ENCODE measurements at places on chromosomes 6 and 20.
A peak's percentile ranks its signal among the peaks of the same experiment; 100 is the strongest.

- DNase-seq: no peak
Measured at GRCh38 chr20:58829531-58829941, 21.2 kb downstream of the GNAS-AS1 start.

- DNase-seq: no peak
Measured at GRCh38 chr20:45323731-45324130, 15.6 kb upstream of the MATN4 start.

DNA sequence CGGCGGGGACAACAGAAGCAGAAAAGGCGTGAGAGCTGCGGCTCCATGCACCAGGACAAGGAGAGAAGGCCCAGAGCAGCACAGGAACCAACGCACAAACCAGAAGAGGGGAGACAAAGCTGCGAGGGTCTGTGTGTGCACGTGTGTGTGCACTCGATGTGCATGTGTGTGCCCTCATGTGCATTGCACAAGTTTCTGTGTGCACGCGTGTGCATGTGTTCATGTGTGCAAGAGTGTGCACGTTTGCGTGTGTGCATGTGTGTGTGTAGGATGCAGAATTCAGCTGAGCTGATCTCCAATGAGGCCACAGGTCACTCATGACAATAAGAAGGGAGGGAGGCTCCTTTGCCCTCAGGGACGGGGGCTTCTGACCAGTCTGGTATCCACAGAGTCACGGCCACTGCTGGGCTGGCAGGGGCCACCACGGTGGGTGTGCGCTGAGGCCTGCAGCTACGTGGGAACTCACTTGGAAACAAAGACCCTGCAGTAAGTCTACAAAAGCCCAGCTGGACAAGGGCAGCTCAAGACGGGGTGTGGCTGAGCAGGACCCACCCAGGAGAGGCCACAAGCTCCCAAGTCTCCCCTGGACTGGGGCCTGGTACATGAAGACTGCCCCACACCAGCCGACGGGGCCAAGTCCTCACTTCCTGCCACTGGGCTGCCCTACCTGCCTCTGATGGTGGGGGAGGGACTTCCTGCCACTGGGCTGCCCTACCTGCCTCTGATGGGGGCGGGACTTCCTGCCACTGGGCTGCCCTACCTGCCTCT lies 48.1 kb upstream of the CHRNA4 start:
- no peak for DNase-seq

GRCh38 chr20:46651091-46651962 lies at the start of gene SLC13A3:
Gene SLC13A3, minus strand, starts transcription at chr20:46651459. Its CDS starts 38 bp downstream, at chr20:46651421.
- DNase-seq: no peak

GRCh38 chr6:35089216-35089934 lies 51.8 kb downstream of the TCP11 start:
- no peak for DNase-seq

GRCh38 chr6:52305411-52305810 lies 20.9 kb upstream of the MCM3 start:
- DNase-seq: no peak

DNA sequence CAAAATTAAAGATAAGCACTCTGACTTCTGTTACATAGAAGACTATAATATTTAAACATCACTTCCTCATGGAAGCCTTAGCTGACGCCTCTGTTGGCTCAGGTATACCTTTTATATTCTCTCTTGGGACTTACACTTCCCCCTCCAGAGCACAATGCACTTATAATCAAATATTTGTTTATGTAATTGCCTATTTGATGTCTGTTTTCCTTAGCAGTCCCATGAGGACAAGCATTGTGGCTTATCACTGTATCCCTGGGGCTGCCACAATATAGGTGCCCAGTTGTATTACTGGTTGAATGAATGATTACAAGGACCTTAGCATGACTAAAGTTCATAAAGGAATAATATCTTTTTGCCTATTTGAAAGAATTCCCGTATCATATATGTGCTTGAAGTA lies 186.7 kb upstream of the VGLL2 start:
- DNase-seq: no peak

- DNase-seq: no peak
Measured at GRCh38 chr20:53582574-53583351, 10.9 kb downstream of the ZNF217 start.

DNA sequence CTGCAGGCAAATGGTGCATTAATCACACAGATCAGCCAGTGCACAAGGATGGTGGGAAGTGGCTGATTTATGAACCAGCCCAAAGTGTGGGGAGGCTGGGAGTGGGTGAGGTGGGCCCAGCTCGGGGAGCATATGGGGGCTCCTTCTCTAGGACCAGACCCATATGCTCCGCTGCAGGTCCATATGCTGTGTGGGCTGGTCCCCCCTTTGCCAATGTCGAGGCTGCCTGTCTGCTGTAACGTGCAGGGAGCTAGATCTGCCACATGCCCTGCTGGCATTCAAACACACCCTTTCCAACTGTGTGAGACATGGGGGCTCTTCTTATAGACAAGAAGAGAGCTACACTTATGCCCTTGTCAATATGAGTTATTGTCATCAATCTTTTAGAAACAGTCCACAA lies 566.3 kb downstream of the DHX35 start:
- peak; percentile 86 for DNase-seq

DNA sequence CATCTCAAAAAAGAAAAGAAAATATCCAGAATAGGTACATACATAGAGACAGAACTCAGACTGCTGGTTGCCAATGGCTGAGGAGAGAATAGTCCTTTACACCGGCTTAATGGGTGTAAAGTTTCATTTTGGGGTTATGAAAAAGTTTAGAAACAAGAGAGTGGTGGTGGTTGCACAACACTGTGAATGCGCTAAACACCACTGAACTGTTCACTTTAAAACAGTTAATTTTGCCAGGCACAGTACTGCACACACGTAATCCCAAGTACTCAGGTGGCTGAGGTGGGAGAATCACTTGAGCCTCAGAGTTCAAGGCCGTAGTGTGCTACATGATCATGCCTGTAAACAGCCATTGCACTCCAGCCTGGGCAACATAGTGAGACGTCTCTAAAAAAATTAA lies 7.6 kb downstream of the ILRUN start:
- no peak for DNase-seq

DNA sequence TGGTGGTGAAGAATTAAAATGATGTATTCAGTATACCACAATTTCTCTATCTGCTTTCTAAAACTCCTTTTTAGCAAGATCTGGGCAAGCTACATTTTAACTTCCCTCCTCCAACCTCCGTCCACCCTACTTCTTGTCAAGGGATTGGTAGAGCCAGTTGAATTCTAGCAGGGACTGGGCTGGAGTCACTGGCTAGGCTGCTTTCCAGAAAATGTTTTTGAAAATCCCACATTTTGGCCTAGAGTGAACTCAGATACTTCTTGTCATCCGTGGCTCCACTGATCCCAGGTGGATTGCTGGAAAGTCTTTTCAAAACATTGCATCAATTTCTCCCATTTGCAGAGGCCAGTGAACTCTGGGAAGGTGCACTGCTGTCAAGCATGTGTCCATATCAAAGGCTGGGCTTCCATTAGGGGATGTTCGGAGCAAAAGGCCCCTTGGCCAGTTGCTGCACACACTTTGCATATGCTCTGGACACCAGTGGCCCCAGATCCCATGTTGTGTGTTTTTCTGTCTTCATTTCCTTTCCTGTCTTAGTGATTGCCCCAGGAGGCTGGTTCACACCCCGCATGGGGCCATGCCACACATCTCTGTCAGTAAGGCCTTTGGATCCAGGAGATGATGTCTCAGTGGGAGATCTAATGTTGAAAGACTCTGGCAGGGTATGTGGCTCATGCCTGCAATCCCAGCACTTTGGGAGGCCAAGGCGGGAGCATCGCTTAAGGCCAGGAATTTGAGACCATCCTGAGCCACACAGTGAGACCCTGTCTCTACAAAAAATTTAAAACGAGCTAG lies 11.3 kb upstream of the KCNK16 start:
- DNase-seq: no peak

DNA sequence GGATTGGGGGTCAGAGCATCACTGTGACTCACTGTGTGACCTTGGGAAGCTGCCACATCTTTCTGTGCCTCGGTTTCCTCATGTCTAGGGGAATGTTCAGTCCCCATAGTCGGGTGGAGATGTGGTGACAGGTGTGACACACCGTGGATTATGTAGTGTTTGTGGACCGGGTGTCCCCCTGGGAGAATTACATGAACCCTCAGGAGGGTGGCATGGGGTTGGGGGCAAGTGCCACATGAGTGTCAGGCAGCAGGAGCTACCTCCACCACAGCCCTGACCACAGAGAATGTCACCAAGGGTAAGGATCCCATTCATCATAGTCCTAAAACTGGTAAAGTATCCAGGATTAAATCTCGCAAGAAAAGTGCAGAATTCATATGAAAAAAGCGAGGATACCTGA lies 23.2 kb downstream of the SUN5 start:
- DNase-seq: no peak

DNA sequence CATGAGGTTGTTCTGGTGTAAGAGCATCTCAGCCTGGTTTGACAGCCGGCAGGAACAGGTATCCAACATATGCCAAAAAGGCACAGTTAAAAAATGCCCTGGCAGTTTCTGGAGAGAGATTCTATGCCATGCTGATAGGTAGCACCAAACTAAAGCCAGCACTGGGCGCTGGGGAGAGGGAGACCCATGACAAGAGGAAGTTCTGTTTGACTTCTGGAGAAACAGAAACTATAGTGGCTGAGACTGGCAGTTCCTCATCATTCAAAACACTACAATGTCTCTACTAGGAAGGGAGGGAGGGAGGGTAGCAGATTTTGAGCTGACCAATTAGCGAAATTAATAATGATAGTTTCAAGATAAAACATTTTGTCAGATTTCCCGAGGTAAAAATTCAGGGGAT lies 174.1 kb downstream of the ADAT2 start:
- DNase-seq: no peak
